ENCODE measurements at places on chromosomes 1 and 21.

DNA sequence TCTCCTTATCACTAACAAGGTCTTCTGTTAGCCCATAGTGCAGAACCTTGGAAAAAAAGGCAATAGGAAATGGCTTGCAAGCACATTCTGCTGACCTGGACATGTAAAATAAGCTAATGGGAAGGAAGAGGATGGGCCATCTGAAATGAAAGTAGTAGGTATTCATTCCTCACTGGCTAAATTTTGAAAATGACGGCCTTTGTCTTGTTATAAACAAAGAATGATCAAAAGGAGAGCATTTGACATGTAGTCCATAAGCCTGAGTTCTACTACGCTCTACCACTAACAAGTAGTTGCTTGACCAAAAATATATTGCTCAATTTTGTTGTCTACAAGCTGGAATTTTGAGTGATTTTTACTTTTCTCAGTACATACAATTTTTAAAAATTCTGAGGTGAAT lies 75.6 kb downstream of the TBX15 start:
- DNase-seq = no peak

- DNase-seq = no peak
Measured at GRCh38 chr1:179079113-179079761, 2.6 kb upstream of the TOR3A start.

GRCh38 chr21:33942426-33942825 lies 26.8 kb upstream of the ATP5PO start:
- DNase-seq = no peak

DNA sequence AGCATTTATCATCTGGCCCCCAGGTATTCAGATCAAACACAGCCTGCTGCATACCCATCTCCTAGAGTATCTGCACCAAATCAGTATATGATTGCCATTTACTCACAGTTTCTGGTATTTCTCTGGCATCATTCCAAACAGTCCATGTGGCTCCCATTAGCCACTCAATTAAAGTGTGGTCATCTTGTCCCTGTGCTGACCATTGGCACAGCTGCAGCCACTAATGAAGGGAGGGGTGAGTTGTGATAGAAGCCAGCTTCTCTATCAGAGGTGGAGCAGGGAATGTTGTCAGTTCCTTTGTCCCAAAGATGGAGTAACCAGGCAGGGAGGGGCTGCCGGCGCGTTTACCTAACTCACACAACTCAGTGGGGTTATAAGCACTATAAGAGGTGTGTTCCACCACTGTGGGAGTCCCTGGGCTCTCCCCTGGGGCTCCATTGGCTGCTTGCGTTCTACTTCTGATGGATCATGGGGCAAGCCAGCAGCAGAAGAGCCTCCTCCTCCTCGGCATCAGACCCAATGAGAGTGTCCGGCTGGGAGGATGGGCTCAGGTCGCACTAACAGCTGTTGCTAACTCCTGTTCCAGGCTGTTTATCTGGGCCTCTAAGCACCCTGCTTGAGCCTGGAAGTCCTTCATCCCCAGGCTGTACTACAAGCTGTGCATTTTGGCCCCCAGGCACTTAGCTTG lies 108.6 kb downstream of the GDAP2 start:
- DNase-seq = no peak

GRCh38 chr1:69858534-69858933 lies 290.8 kb downstream of the LRRC7 start:
- DNase-seq = no peak

Data from cardiac septum (tissue), 1 donor.